SJCRH30 (cell line): ENCODE measurements at places on chromosomes 12 and 14. TPM values are rescaled to one million over a fixed set of nuclear protein-coding genes. Genes with fewer than 3 reads are reported as not detected.

The SUSD6 gene
- total RNA-seq, result 5.2 and 5.9 TPM in 2 replicates

- peaks cover 16% of the 10 kb centered on the region for H3K27me3 ChIP-seq
- H3K4me1 ChIP-seq, result no peaks in the 10 kb centered on the region
- no peak overlapping the region for H3K27ac ChIP-seq
- no peaks in the 10 kb centered on the region for H3K36me3 ChIP-seq
- no peak overlapping the region for H3K4me3 ChIP-seq
Observed at GRCh38 chr12:6917491-6918231, 3.3 kb downstream of the ENO2 start.

- peaks cover 4% of the 10 kb centered on the region; the same call in 1 of the 2 replicates for H3K36me3 ChIP-seq
- H3K4me3 ChIP-seq, result peak overlapping the region; percentile 82
Observed at GRCh38 chr14:93114713-93115068, 1.0 kb downstream of the ITPK1 start.

The FAM161B gene
- 0.94 and 1.1 TPM in 2 replicates for total RNA-seq

- no peak for DNase-seq
- peaks cover 42% of the 10 kb centered on the region for H3K4me1 ChIP-seq
- H3K4me3 ChIP-seq, result no peak overlapping the region
- no peaks in the 10 kb centered on the region for H3K27me3 ChIP-seq
Observed at GRCh38 chr12:67590149-67590790, 58.3 kb upstream of the DYRK2 start.

DNA sequence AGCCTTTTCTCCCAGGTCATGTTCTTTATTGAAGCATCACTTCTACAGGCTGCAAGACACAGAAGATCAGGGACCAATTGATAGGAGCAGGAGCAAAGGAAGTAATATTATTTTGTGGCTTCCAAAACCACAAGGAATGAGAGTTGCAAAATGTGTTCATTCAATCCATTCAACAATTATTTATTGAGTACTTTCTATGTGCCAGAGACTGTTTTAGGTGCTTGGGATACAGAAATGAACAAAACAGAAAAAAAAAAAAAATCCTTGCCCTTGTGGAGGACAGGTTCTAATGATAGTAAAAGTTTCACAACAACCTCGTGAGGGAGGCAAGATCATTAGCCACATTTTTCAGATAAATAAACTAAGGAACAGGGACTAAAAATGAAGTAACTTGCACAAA lies 20.1 kb upstream of the DACT1 start:
- H3K27me3 ChIP-seq, result no peaks in the 10 kb centered on the region
- H3K36me3 ChIP-seq, result no peaks in the 10 kb centered on the region
- H3K27ac ChIP-seq, result no peak overlapping the region
- DNase-seq, result no peak
- H3K4me3 ChIP-seq, result no peak overlapping the region

GRCh38 chr12:121581686-121582429 lies 1.0 kb upstream of the KDM2B start:
- no peaks in the 10 kb centered on the region for H3K36me3 ChIP-seq
- peaks cover 14% of the 10 kb centered on the region for H3K4me1 ChIP-seq
- H3K27ac ChIP-seq, result no peak overlapping the region; the same call in 1 of the 2 replicates
- no peak for DNase-seq
- no peaks in the 10 kb centered on the region for H3K27me3 ChIP-seq
- H3K4me3 ChIP-seq, result peak overlapping the region; percentile 63

The SERPINA10 gene
- total RNA-seq, result 0.03 TPM in 1 of 2 replicates, not detected in the other

DNA sequence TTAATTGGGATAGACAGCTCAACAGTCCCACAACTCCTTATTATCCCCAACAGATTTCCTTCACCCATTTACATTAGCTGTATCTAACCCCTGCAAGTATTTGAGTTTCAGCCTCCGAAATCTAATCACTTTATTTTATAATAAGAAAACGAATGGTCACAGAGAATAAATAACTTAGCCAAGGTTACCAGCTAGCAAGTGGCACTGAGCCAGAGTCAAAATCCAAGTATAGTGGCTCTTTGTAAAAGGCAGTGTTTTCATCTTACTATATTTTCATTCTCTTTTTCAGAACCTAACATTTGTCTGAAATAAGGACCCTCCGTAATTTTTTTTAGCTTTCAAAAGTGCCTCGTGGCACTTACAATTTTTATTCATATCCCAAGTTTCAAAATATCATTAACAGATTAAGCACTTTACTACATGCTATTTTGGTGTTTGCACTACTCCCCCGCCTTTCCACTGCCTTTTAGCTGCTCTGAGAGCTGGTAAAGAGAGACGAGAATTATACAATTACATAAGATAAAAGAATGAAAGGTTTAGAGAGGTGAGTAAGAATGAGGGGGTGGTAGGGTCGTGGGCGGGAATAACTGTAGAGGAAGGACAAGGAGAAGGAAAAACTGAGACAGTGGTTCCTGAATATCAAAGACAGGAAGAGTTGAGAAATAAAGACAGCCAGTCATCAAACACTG lies 3.7 kb upstream of the USP15 start:
- no peak for DNase-seq
- no peaks in the 10 kb centered on the region for H3K27me3 ChIP-seq

The PRKD1 gene
- total RNA-seq, result 11.0 and 11.6 TPM in 2 replicates

GRCh38 chr14:68676511-68676943 lies 116.3 kb downstream of the ZFP36L1 start:
- H3K27me3 ChIP-seq, result no peaks in the 10 kb centered on the region
- no peak for DNase-seq
- peaks cover 10% of the 10 kb centered on the region for H3K4me1 ChIP-seq
- no peak overlapping the region for H3K27ac ChIP-seq

GRCh38 chr12:108148521-108149074 lies 19.5 kb downstream of the WSCD2 start:
- no peak for DNase-seq
- no peaks in the 10 kb centered on the region for H3K27me3 ChIP-seq
- no peaks in the 10 kb centered on the region for H3K36me3 ChIP-seq
- no peak overlapping the region for H3K4me3 ChIP-seq

The CLEC1B gene
- not detected in 2 replicates for total RNA-seq

GRCh38 chr12:6214633-6215032 lies 14.4 kb downstream of the CD9 start:
- H3K4me1 ChIP-seq, result peaks cover 20% of the 10 kb centered on the region
- 0 out of 2 replicates have a peak, but pooled peaks cover 2% of the 10 kb centered on the region for H3K36me3 ChIP-seq
- no peaks in the 10 kb centered on the region for H3K27me3 ChIP-seq
- H3K4me3 ChIP-seq, result no peak overlapping the region
- DNase-seq, result no peak

The HOMEZ gene
- 10.4 and 11.2 TPM in 2 replicates for total RNA-seq

GRCh38 chr14:101233391-101233790 lies 327.9 kb upstream of the DIO3 start:
- no peak for DNase-seq
- no peak overlapping the region for H3K27ac ChIP-seq
- H3K36me3 ChIP-seq, result no peaks in the 10 kb centered on the region
- peaks cover 12% of the 10 kb centered on the region for H3K4me1 ChIP-seq
- H3K4me3 ChIP-seq, result no peak overlapping the region

GRCh38 chr12:113077057-113077858 lies 20.7 kb downstream of the DTX1 start:
- H3K27ac ChIP-seq, result no peak overlapping the region
- no peak for DNase-seq
- H3K36me3 ChIP-seq, result no peaks in the 10 kb centered on the region
- no peaks in the 10 kb centered on the region for H3K4me1 ChIP-seq
- no peak overlapping the region for H3K4me3 ChIP-seq

GRCh38 chr12:12721814-12722434 lies 4.8 kb downstream of the CDKN1B start:
- H3K27ac ChIP-seq, result peak overlapping the region; percentile 97; the same call in 1 of the 2 replicates
- DNase-seq, result no peak
- H3K4me3 ChIP-seq, result peak overlapping the region; percentile 80
- no peaks in the 10 kb centered on the region for H3K27me3 ChIP-seq
- peaks cover 11% of the 10 kb centered on the region for H3K36me3 ChIP-seq

The SLC11A2 gene
- total RNA-seq, result 76.4 and 78.5 TPM in 2 replicates

DNA sequence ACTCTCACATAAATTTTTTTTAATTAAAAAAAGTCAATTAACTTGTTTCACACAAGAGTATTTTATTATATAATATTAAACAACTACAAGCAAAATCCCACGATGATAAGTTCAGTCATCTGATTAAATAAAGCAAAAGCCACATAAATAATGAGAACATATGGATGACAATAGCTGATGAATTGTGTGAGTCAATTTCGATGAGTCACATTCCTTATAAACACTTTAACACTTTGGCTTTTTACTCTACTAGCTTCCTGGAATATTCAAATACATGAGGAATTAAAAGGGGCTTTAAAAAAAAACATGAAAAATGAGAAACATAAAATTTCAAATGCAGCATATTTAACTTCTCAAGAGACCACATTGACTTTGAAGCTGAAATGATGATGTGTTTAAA lies 95.3 kb downstream of the BCAT1 start:
- H3K27me3 ChIP-seq, result no peaks in the 10 kb centered on the region
- H3K27ac ChIP-seq, result no peak overlapping the region
- H3K36me3 ChIP-seq, result peaks cover 64% of the 10 kb centered on the region
- H3K4me3 ChIP-seq, result no peak overlapping the region
- DNase-seq, result no peak
- H3K4me1 ChIP-seq, result no peaks in the 10 kb centered on the region; the same call in 1 of the 2 replicates

- no peak for DNase-seq
- H3K27ac ChIP-seq, result no peak overlapping the region
Observed at GRCh38 chr12:47408171-47408871, 297.5 kb downstream of the RPAP3 start.
